ENCODE measurements at places on chromosomes 6 and 20.

GRCh38 chr6:125526007-125526720 lies 223.3 kb upstream of the HEY2 start:
- DNase-seq: no peak

DNA sequence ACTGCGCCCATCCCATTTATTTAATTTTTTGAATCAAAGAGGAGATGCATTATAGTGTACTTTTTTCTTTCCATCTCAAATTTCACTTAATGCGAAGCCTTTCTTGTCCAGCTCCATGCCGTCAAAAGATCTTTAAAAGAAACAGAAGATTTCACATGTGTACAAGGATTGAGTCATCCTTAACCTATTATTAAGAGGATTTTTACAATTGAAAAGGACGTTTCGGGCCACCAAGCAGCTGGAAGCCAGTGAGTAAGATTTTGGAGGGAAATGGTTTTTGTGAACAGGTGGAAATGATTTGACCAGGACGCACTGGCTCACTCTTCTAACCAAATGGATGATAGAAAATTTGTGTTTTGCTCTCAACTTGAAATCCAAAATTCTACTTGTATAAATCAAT lies 15.1 kb upstream of the CCDC170 start:
- DNase-seq: no peak

DNA sequence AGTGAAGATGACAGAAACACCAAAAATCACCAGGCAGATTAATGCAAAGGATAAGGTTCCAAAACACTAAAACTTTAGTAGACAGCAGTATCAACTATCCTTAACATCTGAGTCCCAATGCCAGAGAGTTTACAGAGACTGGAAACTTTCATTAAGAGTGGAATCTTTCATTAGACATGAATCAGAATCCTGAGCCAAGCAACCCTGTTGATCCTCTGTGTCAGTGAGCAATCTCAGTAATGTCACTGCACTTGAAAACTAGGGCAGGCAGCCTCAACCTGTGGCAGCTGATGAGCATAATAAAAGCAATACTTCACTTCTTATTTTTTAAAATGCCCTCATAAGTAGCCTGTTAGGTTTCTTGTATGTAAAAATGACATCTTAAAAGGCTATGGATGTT lies 252.8 kb upstream of the PLN start:
- no peak for DNase-seq

- DNase-seq: no peak
Measured at GRCh38 chr6:75428204-75428603, 65.4 kb downstream of the FILIP1 start.

- DNase-seq: no peak
Measured at GRCh38 chr20:6746901-6747609, 20.4 kb upstream of the BMP2 start.

DNA sequence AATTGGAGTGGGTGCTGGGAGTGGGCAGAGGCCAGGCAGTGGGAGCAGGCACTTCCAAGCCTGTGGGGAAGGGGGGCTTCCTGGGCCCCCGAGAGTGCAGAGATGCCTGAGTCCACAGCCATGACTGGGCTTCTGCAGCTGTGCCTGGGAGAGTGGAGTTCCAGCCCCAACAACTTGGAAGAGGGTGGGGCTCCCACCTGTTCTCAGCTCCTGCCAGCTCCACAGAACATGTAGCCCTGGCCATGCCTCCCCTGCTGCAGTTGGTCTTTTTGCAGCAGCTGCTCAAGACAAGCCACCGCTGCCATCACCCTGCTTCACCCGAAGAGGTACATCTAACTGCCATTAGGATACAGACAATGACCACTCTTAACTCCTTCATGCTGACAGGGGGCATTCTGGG lies 1092.3 kb downstream of the KHDRBS2 start:
- DNase-seq: no peak

DNA sequence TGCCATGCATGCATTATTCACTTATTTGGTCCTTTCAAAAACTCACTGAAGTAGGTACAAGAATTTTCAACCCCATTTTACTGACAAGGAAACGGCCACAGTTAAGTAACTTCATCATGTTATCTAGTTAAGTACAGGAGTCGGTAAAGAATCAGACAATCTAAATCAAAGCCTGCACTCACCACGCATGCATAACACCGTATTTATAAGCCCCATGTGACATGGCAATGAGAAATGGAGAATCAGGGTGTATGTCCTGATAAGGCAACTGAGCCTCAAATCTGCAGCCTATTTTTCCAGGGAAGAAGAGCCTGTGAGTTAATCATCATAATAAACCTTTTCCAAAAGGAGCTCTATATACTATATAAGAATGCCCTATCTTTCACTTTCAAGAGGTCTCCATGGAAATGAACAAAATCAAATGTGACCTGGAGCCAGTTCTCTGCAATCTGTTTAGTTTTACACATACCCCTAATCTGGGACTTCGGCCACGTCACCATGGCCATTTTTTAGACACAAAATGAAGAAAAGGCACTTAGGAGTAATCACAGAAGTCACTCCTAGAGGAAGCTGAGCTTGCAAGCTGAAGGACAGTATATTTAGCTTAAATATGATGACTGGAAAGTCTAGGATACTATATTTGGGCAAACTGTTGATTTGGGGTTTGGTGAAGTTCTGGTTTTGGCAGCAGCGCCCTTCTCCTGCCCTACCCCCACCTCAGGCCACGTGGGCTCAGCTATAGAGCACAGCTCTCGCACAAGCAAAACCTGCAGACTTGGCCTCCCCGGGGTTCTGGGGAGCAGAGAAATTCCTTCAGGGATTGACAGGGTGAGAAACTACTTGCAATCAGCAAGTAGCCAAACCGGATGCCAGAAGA lies 19.2 kb downstream of the TRAM2 start:
- peak; percentile 42 for DNase-seq

DNA sequence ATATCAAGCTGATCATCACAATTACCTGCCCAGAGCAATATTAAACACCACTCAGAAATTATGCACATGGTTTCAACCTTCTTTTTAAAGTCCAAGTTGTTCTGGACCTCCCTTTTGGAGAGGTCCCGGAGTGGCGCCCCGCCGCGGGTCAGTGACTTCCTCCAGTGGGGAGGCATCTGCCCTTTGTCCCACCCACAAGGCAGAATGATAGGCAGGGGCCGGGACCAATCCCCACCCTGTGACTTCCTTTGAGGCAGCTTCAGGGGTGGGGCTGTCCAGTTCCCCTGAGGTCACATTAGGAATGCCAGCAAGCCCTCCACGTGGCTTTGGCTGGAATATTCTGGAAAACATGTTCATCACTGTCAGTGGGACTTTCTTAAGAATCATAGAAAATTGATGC lies 207.0 kb downstream of the ANKRD60 start:
- peak; percentile 50 for DNase-seq

- DNase-seq: no peak
Measured at GRCh38 chr6:41408982-41409381, 73.6 kb downstream of the NCR2 start.

DNA sequence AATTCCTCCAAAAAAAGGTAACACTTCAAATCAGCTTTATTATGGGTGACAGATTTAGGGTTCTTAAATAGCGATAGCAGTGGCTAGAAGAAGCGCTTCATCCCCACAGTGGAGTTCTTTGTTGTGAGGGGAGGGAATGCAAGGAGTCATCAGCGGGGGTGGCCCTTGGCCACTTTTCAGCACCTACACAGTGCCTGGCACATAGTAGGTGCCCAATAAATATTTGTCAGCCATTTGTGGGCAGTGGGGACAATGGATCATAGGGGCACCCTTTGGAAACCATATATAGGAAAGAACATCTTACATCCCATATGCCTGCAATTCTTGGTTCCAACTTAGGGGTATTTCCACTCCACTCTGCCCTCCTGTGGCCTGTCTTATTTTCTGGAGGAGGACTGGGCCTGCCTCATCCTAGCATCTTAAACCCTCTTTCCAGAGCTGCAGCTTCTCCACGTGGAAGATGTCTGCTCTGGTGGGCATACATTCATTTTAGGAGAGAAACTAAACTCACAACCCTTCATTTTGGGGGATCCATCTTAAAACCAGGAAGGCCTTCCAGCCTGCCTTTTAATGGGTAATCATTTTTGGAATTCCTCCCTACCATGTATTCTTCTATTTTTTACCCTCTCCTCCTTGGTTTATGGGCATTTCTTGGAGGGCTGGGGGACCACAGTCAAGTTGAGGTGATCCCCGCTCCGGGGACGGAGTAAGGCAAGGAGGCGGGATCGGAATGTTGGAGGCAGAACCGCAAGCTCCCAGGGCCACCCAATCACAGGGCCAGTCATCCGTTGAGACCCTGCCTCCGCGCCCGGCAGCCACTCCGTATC lies 2.6 kb upstream of the GPSM3 start:
- DNase-seq: peak; percentile 43

DNA sequence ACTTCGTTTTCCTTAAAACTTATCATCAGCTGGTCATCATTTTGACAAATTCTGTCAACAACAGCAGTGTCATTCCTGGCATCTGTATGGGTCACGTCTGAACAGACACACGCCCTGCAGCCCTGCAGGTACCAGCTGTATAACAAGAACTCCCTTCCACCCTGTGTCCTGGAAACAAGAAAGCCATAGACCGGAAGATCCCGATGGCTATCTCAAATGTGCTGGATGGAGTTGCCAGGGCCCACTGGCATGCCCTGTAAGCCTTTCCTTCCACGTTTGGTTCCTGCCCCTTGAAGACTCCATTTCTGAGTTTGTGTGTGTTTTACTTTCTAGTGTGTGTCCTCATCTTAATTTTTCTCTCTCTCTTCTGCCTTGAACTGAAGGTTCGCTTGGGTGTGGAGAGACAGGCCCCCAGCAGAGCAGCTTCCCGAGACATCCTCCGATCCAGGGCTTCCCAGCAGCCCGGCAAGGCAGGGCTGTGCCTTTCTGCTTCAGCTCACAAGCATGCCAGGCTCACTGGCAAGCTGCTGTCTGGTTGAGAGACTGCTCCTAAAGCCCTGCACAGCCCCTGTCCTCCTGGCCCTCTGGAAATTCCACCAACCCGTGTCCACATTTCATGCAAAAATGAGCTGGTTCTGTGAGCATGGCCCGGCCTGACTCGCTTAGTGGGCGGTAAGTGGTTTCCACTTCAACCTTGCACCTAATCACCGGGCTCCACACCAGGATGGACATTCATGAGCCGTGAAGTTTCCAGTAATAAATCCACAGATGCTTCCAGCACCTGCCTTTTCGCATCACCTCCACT lies 8.7 kb downstream of the GFRA4 start:
- no peak for DNase-seq

DNA sequence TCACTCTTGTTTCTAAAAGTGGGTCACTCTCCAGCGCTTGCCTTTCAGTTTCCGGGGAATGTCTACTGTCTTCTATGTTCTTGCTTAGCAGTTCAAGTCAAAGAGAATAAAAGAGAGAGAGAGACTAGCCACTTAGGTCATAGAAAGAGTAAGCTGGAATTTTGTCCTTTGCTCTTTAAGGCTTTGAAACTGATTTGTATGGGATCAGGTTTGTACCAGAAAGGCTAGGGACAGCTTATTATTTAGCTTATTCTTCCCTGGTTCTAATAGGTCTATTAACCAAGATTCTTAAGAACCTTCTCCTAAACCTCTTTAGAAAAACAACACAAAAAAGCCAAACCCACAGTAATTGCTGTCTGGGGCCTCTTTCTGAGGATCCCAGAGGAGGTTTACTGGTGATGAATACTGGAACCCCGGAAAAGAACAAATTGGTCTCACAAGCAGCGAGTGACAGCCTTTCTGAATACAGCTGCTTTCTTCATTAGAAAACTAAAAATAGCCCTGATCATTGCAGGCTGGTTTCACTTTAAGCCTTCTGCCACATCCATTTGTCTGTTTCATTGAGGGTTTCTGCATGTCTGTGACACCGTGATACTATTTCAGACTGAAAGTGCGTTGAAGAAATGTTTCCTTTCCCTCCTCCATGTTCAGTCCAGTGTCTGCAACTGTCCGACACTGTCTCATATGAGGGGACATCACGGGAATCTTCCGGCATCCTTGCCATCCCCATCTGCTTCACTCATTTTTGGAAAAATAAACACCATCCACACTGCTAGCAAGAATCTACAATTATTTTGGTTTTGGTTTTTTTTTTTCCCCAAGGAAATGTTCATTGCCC lies 75.1 kb upstream of the ATXN1 start:
- no peak for DNase-seq

GRCh38 chr6:13272131-13273046 lies 55.9 kb downstream of the TBC1D7 start:
- DNase-seq: no peak

- peak; percentile 42 for DNase-seq
Measured at GRCh38 chr20:48949304-48950170, 28.0 kb downstream of the ARFGEF2 start.

DNA sequence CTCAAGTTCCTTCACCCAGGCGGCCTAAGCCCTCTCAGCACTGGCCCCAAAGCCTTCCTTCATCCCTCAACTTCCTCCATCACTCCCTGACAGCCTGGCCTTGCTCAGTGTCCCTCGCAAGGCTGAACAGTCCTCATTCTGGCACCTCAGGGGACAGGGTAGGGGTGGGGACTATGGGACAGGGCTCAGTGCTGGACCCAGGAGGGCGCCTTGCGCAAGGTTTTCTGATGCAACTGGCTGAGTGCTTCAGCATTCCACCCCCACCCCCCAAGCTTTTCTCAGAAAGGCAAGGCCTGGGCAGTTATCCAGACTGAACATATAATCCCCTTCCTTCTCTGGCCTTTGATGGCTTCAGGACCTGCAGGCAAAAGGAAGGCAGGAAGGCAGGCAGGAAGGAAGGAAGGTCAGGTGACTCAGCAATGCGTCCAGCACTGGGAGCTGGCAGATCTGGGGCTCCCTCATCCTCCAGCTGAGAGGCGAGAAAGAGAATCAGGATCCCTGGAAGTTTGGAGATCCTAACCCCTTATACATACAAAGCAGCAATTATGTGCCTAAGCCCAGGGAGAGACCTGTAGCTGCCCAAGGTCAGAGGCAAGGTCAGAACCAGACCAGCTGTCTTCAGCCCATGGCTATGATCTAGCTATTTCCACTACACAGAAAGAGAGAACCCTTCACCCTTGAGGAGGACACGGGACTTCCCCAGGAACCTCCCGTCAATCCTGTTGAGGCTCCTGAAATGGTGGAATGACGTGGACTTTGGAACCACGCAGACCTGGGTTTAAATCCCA lies 8.6 kb upstream of the TRIB3 start:
- DNase-seq: no peak

DNA sequence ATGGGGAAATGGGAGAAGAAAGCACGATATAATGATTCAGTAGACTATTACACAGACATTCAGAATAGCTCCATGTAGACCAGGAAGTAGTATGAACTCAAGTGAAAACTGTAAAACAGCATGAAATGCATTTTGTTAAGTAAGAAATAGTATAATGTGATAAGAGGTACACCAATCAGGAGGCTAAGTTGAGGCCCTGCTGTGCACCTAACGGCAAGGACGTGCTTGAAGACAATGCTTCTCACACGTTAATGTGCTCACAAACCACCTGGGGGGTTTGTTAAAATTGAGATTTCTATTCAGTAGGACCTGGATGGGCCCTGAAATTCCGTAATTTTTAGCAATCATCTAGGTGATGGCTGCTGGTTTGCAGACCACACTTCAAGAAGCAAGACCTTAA lies 178.9 kb upstream of the SULF2 start:
- no peak for DNase-seq

DNA sequence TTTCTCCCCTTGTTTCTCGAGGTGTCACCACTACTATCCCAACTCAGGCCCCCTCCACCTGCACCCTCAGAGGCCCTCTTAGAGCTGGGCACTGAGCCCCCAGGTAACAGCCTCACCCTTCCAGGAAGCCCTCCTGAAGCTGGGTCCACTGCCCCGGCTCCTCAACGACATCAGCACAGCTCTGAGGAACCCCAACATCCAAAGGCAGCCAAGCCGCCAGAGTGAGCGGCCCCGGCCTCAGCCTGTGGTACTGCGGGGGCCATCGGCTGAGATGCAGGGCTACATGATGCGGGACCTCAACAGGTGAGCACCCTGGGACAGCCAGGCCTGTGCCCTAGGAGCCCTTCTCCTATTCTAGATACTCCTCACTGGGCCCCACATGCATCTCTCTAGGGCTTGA lies 12.9 kb upstream of the ZBTB9 start:
- no peak for DNase-seq

- no peak for DNase-seq
Measured at GRCh38 chr20:24473435-24474223, 4.2 kb downstream of the SYNDIG1 start.

All from H9 (cell line).